SK-N-SH (cell line): ENCODE measurements at places on chromosomes 7 and 10. TPM values are rescaled to one million over a fixed set of nuclear protein-coding genes. Genes with fewer than 3 reads are reported as not detected.

Gene PLA2G12B
- polyA plus RNA-seq: not detected in 2 replicates

Gene PGAM1
- 398 and 419 TPM in 2 replicates for polyA plus RNA-seq

DNA sequence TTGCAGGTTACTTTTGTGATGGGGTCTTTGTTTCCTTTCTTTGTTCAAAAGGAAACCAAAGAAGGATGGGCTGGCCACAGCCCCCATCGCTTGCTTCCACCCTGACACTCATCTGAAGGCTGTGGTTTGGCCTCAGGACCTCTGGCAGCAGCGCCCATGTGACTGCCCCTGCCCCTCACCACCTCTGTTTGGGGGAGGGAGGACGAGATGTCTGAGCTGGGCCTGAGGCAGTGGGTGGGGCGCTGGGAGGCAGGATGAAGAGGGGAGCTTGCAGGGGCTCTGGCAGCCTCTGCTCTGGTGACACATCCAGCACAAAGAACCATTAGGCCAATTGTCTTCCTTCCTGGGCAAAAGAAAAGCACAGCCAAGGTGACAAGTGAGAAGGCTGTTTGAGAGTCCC is 15.9 kb upstream of the CHST15 start:
- DNase-seq: no peak

DNA sequence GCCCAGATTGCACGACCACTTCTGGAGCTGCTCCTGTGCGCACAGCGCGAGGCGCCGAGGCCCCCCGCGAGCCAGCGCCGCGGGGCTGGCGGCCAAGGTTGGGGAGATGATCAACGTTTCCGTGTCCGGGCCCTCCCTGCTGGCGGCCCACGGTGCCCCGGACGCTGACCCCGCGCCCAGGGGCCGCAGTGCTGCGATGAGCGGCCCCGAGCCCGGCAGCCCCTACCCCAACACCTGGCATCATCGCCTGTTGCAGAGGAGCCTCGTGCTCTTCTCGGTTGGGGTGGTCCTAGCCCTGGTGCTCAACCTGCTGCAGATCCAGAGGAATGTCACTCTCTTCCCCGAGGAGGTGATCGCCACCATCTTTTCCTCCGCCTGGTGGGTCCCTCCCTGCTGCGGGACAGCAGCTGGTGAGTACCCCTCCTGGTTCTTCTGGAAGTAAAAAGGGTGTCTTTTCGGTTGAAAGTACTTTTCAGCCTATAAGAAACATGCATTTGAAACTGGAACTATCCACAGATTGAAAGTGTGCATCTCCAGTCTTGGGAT is 683 bp downstream of the INSIG1 start:
- DNase-seq: peak; percentile 57

GRCh38 chr7:101717628-101718357 is 88.7 kb upstream of the MYL10 start:
- peak; percentile 77 for DNase-seq

DNA sequence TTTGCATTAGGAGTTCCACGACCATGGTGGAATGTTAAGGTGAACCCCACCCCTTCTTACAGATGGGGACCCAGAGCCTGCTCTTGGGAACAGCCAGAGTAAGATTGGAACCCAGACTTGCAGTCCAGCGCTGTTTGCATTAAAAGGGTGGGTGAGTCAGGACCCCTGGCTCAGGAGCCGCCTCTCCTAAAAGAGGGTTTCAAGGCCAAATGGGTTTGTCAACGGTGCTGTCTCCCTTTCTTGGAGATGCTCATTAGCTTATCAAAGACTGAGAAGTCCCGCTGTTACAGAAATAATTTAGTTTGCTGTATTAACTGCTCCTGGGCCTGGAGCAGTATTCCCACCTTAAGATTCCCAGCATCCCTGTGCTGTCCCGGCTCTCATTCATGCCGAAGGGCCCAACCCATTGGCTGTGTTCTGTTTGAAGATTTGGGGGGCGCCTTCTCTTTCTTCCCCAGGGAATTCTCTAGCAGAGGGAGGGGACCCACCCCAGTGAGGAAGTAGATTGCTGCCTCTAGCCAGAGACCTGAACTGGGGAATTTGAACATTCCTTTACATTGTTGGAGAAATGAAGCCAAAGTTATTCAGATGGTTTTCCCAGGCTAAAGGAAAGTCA is 1.8 kb downstream of the MARVELD1 start:
- DNase-seq: no peak

- no peak for DNase-seq
These were observed 446.4 kb downstream of the PTPRN2 start for GRCh38 chr7:158141221-158141582.

GRCh38 chr10:88908194-88908593 is 28.1 kb downstream of the STAMBPL1 start:
- no peak for DNase-seq

- DNase-seq: no peak
These were observed 5.7 kb upstream of the GLCCI1 start for GRCh38 chr7:7962851-7963250.
